GM06990 (cell line): ENCODE measurements at places on chromosomes 2 and 18.
A peak's percentile ranks its signal among the peaks of the same experiment; 100 is the strongest.

DNA sequence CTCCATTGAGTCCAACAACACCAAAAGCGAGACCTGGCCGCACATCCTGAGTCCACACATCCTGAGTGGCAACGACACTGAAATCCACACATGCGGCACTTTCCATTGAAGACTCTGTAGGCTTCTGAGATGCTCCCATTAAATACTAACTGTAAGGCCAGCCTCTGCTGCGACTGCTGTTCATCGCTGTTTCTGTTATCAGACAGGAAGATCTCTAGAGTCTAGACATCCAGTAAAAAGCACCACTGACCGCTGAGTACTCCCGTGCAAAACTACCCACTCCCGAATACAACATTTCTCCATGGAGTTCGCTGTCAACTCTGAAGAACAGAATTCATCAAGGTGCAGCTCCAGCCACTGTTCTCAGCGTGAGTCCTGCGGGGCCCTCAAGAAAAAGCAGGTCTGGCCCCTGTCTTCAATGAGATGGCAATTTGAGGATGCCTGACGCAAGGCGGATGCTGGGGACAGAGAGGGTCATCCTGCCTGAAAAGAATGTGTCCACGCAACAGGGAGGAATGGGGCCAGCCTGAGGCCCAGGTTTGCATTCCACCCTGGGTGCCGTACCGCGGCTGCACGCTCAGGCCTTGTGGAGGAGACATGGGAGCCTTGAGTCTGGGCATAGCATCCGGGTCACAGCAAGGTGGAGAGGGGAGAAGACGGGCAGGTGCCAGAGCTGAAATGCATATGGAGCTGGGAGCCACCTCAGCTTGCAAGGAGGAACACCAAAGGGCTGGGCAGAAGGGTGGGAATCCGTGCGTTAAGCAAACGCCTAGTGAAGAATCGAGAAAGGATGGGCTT lies 61.9 kb downstream of the ZNF516 start:
- DNase-seq: no peak

GRCh38 chr2:236870370-236870769 lies 215.3 kb upstream of the COPS8 start:
- DNase-seq: no peak

GRCh38 chr2:229852565-229852964 lies 69.2 kb downstream of the TRIP12 start:
- peak; percentile 18 for DNase-seq

GRCh38 chr2:226354434-226354833 lies 445.2 kb downstream of the IRS1 start:
- no peak for DNase-seq

DNA sequence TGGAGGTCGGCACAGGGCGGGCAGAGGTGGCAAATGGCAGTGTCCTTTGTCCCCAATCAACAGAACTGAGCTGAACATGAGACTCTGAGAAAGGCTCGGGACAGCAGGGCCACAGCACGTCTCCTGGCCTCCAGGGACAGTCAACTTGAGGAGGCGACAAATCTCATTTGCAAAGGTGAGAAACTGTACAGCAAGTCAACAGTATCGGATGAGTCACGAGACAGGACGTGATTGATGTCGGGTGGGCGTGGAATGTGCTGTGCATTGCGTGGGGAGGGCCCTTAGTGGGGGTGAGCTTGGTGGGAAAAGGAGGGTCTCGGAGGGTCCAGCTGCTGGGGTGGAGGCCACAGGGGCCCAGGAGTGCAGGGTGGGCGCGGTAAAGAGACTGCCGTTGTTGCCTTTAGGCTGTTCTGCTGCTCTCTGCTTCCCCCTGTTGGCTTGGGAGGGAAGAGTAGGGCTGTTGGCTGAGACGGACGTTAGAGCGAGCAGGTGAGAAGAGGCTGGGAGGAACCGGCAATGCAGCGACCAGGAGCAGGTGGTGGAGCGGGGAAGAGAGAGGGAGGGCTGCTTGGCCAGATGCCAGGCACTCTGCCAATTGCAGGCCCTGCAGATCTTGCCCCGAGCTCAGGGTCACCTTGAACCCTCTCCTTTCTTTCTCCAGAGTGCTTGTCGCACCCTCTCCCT lies 164.3 kb downstream of the BCL2 start:
- peak; percentile 88 for DNase-seq

DNA sequence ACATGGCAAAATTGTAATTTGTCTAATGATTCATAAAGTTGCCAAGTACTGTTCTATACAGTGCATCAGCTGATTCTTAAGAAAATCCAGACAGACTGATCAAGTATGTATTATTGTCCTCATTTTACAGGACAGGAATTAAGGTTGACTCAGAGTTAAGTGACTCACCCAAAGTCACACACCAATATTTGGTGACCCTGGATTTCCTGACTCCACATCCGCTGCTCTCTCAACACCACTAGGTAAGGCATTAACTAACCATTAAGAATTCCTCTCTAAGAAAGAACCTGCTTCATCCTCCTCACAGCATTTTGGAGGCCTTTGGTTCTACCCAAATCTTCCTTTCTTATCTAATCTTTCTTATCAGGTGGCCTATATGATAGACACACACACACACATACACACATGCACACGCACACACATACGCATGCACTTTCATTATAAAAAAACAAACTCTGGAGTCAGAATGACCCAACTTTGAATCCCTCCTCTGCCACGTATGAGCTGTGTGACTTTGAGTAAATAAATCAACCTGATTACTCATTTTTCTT lies 150.8 kb downstream of the ANKRD44 start:
- DNase-seq: no peak

DNA sequence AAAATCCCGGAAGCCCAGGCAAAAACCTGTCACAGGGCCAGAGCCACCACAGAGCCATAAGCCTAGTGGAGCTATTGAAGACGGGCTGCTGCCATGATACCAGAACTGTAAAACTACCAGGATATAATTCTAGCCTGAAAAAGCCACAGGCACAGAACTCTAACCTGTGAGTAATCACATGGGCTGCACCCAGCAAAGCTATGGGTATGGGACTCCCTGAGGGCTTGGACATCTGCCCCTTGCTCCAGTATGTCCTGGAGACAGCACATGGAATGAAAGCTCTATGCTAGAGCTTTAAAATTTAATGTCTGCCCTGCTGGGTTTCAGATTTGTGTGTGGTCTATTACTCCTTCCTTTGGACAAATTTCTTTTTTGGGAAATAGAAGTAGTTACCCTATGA lies 2183.6 kb upstream of the CELF4 start:
- no peak for DNase-seq

DNA sequence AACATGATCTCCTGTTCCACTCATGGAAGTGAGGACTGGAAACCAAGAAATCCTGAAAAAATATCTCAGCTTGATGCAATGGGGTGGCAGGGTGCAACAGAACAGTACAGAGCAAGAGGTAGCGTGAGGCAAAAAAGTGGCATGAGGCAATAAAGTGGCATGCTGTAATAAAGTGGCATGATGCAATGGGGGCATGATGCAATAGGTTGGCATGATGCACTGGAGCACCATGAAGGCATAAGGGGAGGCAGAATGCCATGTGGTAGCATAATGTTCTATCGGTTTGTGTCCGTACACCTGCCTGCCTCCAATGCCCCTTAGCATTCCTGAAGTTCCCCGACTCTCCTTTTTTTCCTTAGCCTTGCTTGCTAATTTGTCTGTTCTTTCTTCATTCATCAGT lies 648.4 kb downstream of the TMEM182 start:
- DNase-seq: no peak

DNA sequence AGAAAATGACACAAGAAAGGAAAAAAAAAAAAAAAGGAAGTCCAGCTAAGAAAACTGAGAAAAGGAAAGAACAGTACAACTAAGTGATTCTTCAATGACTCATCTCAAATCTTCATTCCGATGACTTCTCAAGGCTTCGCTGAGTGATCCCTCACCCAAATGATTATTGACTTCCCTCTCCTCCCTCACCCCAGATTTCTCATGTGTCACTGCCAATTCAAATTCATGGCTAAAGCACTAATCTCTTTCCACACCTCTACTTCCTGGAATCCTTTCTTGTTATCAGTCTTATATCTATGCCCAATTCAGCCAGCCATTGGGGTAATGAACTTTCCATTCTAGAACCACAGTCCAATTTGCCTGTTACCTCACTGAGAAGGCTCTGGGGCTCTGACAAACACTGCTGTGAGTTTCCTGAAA lies 7.2 kb upstream of the ABCB11 start:
- peak; percentile 25 for DNase-seq

DNA sequence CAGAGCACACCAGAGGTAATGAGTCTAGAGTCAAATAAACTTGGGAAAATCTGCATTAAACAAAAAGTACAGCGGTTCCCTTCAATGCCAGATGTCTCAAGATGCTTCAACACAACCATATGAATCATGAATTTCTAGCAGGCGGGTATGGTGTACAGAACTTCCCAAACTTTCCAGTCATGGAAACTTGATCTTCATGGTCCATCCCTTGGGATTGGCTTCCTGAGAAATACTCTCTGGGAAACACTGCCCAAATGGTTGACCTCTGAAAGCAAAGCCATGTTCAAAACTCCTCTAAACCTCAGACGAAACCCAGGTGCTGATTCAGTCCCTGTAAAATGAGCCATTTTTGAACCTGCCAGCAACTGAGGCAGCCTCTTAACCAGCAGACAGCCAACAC lies 16.4 kb upstream of the TMEM247 start:
- no peak for DNase-seq

DNA sequence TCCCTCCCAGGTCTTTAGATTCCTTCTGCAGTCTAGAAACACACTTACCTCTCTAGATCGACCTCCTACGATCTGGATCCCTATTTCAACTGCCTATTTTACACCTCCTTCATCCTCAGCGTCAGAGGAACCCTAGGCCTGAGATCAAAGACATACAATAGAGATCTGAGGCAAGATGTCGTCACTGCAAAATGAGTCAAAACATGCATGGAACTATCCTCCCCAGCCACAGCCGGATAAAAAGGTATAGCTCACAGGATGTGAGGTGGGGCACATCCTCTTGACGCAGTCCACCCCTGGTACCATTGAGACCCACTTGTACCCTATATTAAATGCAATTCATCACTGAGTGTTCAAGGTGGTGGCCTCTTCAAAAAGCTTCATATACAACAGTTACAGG lies 63.7 kb upstream of the DNAJC10 start:
- DNase-seq: no peak

- DNase-seq: peak; percentile 70
These were observed 513.5 kb downstream of the CMPK2 start for GRCh38 chr2:6352247-6352646.

DNA sequence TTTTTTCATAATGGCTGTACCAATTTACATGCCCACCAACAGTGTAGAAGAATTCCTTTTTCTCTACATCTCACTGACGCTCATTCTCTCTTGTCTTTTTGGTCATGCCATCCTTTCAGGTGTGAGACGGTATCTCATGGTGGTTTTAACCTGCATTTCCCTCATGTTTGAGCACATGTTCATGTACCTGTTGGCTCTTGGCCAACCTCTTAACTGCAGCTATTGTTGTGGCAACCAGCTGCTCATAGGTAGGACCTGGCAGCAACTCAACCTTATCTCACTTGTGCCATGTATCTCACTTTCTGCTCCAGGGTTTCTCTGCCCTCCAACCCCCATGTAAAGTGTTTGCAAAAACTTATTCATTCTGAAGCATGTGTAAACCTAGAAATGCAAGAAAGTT lies 167.5 kb downstream of the UPP2 start:
- DNase-seq: no peak

- DNase-seq: peak; percentile 1
These were observed 325.9 kb downstream of the AKAIN1 start for GRCh38 chr18:4871197-4871596.

GRCh38 chr2:235146206-235146605 lies 194.4 kb downstream of the SH3BP4 start:
- no peak for DNase-seq
